Fibroblast of lung (primary cell): ENCODE measurements at places on chromosomes 2 and 18. TPM values are rescaled to one million over a fixed set of nuclear protein-coding genes. Genes with fewer than 3 reads are reported as not detected.

Gene SCYGR1
- not detected in 2 replicates for polyA plus RNA-seq

Gene OR6B2
- not detected in 2 replicates for polyA plus RNA-seq

Gene SF3B1
- 425 and 509 TPM in 2 replicates for polyA plus RNA-seq

Gene OTOS
- polyA plus RNA-seq = not detected in 2 replicates

Gene REEP1
- polyA plus RNA-seq = 0.02 and 0.14 TPM in 2 replicates

Gene KCNG2
- 0.42 and 0.53 TPM in 2 replicates for polyA plus RNA-seq

Gene ERICH2
- 0.12 TPM in 1 of 2 replicates, not detected in the other for polyA plus RNA-seq

Gene MROH2A
- polyA plus RNA-seq = not detected in 2 replicates

Gene MEMO1
- 64.2 and 76.1 TPM in 2 replicates for polyA plus RNA-seq

Gene CLEC4F
- polyA plus RNA-seq = not detected in 2 replicates

Gene SERPINB2
- 25.0 and 131 TPM in 2 replicates for polyA plus RNA-seq

Gene IL36G
- polyA plus RNA-seq = not detected in 2 replicates

Gene TXNL1
- polyA plus RNA-seq = 103 and 109 TPM in 2 replicates

Gene ZAP70
- 0.10 TPM in 1 of 2 replicates, not detected in the other for polyA plus RNA-seq

Gene PLGLB1
- polyA plus RNA-seq = 0.41 and 0.66 TPM in 2 replicates

Gene ANKMY1
- 2.5 and 2.8 TPM in 2 replicates for polyA plus RNA-seq

Gene G6PC2
- polyA plus RNA-seq = not detected in 2 replicates

Gene CNDP1
- polyA plus RNA-seq = not detected in 2 replicates

Gene TRIM43
- polyA plus RNA-seq = not detected in 2 replicates

Gene LINC00305
- polyA plus RNA-seq = not detected in 2 replicates

Gene MYO3B
- polyA plus RNA-seq = 0.03 and 0.06 TPM in 2 replicates

Gene SCN2A
- 0.76 and 0.77 TPM in 2 replicates for polyA plus RNA-seq

Gene FLACC1
- polyA plus RNA-seq = 0.27 and 0.56 TPM in 2 replicates

Gene XDH
- 0.59 and 0.69 TPM in 2 replicates for polyA plus RNA-seq

Gene STARD6
- polyA plus RNA-seq = 0.39 and 0.42 TPM in 2 replicates

Gene MOCOS
- 2.0 TPM in 2 replicates for polyA plus RNA-seq

Gene RASGRP3
- polyA plus RNA-seq = 2.2 and 6.1 TPM in 2 replicates

Gene RIT2
- not detected in 2 replicates for polyA plus RNA-seq

Gene KHK
- 0.17 and 0.54 TPM in 2 replicates for polyA plus RNA-seq
